ENCODE measurements at places on chromosomes 6 and 20. TPM values are rescaled to one million over a fixed set of nuclear protein-coding genes. Genes with fewer than 3 reads are reported as not detected.

BTNL2 gene
- total RNA-seq: not detected

MYL9 gene
- total RNA-seq: 91.8 TPM

TRIM15 gene
- 0.33 TPM for total RNA-seq

ID1 gene
- 156 TPM for total RNA-seq

HLA-DRA gene
- total RNA-seq: 237 TPM

SLC12A5 gene
- total RNA-seq: not detected

NRSN2 gene
- total RNA-seq: 22.3 TPM

CTCFL gene
- not detected for total RNA-seq

- no peak for DNase-seq
Measured at GRCh38 chr6:149209871-149210775, 107.4 kb upstream of the TAB2 start.

GRCh38 chr6:122790028-122790422 lies 967 bp downstream of the SMPDL3A start:
- no peak for DNase-seq

- DNase-seq: no peak
Measured at GRCh38 chr20:52251136-52251700, 59.6 kb upstream of the ZFP64 start.

DNA sequence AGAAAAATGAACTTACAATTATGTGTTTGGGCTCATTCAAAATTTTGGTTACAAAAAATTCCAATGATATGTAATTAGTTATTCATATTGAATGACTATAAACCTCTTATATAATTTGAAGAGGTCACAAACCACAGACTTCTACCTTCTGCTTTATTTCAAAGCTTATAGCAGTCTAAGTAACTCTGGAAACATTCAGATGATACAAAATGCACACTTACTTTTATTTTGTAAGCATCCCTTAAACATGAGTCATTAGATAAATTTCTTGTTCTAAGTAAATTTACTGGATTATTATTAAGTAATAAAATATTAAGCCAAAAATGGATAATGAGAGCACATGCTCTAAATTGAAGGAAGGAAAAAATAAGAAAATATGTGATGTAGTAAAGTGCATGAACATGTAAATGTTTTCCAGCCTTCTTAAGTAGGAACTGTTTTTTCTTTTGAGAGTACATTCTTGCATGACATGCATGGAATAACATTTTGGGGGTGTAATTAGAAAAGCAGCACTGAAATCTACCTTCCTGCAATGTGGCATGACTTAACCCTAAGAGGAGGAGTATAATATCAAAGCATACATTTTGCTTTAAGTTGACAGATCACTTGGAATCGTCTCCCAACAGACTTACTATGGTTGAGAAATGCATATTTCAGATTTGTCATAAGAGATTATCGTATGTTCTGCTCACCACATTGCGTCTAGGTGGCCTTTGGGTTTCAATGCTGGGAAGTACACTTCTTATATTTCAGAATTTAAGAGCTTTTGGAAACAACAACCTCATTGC lies 372.7 kb upstream of the HSF2 start:
- DNase-seq: no peak

DNA sequence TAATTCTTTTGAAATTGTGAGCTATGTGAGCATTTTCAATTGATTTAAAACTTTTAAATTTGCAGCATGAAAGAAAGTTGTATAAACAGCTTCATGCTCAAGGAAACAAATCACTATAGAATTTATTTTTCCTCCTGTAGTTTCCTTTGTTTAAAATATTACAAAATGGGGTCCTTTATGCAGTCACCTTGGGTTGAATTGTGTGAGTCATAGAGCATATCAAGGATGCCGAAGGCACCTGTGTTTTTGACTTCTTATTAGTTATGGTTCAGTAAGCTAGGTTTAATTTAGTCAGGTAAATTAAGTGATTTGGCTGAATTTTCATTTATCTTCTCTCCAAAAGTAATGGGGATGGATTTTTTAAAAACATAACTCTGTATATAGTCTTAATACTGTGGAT lies 96.8 kb downstream of the BCKDHB start:
- no peak for DNase-seq

DNA sequence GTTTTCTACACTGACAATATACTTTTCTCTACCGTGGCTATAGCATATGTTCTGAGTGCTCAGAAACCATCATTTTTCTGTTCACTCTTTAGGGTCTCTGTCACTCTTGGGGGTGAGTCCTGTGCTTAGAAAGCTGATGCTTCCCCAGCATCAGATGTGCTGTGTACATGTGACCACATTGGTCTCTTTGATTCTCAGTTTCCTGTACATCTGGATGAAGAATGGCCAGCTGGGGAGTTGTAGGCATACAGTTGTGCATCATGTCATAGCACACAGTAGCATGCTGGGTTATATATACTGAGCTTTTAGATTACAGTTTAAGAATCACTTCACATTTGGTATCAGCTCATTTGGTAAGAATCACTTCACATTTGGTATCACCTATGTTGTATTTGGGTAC lies 238.6 kb upstream of the PREP start:
- no peak for DNase-seq

DNA sequence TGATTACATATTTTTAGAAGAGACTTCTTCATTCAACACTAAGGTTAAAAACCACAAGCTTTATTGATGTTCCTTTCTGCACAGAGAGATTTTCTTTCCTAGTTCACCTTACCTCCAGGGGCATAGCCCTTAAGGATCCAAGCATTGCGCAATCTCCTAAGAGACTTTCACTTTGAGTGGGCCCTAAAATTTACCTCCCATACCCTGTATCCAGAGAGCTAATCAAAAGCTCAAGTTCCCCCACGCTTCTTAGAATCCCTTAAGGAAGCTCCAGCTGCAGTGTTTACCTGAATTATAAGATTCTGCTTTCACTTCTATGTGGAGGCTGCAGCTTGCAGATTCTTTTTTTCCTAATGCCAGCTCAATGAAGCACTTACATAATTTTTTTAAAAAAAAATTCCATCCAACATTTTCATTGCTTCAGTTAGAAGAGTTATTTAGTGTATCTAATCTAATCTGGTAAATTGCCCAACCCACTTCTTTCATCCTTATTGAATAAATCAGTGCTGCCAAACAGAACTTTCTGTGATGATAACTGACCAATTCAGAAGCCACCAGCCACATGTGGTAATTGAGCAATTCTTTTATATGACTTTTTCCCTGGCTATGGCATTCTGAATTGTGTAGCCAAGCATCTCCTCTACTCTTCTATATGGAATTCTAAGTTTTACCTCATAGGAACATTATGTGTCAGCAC lies 24.6 kb upstream of the SPTLC3 start:
- DNase-seq: no peak

DNA sequence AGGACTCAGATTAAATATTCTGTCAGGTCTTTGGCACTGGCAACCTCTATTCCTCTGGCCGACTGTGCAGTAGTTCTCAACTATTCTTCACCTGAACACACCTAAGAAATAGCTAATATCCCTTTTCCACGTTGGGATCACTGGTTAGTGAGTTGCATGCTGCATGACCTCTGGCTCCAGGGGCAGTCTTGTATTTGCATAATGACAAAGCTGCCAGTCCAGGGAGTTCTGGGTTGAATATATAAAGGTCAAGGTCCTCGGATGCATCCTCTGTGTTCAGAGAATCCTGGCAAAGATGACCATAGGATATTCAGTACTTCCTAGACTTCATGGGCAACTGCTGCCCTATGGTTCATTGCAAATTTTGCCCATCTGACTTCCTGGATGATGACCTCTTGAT lies 131.2 kb downstream of the DNAH8 start:
- DNase-seq: no peak

- no peak for DNase-seq
Measured at GRCh38 chr6:83188501-83188900, 4.6 kb downstream of the PGM3 start.

DNA sequence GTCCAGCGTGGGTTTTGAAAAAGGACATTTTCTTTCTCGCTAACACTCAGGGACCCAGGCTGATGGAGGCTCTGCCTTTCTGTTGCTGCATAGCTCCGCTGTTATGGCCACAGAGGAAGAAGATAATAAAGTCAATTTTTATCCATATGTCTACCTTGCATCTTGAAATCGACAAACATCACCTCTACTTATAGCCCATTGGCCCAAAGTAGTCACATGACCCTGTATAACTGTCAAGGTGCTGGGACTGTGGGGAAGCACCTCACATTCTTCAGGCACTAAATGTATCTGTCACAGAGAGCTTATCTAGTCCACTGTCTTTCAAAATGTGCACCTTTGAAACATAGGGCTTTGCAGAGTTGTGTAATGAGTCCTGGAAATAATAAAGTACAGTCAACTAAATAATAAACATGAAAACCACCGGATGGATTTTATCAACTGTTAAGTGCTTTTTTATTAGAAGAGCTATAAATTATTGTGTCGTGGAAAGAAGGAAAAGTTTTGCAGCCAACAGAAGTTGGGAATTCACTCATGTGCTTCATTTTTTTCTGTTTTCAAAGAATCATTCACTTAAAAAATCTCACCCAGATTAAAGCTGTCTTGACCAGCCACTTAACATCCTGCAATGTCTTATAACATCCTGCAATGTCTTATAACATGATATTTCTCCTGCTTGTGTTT lies 47.7 kb upstream of the RCAN2 start:
- DNase-seq: no peak

DNA sequence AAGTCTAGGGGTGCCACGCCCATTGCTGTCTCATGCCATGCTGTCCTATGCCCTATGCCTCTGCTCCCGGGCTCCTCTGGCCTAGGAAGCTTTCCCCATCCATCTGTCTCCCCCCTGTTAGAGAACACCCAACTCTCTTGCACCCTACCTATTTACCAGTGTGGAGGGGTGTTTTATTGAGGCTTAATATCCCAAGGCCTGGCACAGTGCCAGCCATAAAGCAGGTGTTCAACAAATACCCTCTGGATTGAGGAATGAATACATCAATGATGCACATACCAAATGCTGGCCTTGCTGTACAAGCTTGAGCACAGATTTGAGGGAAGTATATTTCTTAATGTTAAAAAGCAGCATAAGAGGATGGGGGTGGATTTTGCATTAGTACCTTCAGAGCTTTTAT lies 38.3 kb downstream of the METTL24 start:
- DNase-seq: no peak

GRCh38 chr20:43844778-43845614 lies 69.7 kb upstream of the TOX2 start:
- no peak for DNase-seq

GRCh38 chr6:165573671-165574070 lies 89.4 kb downstream of the PDE10A start:
- DNase-seq: no peak

GRCh38 chr6:17536586-17536985 lies 63.5 kb upstream of the FAM8A1 start:
- no peak for DNase-seq
